Stomach (tissue), 19 donors: ENCODE measurements at places on chromosomes 1 and 21. TPM values are rescaled to one million over a fixed set of nuclear protein-coding genes. Genes with fewer than 3 reads are reported as not detected.

GRCh38 chr1:117883616-117884015 is 45.8 kb downstream of the GDAP2 start:
- no peaks in the 10 kb centered on the region for H3K4me1 ChIP-seq
- no peak overlapping the region for H3K27ac ChIP-seq
- DNase-seq: no peak
- H3K27me3 ChIP-seq: no peaks in the 10 kb centered on the region
- no peak overlapping the region for H3K4me3 ChIP-seq

- H3K4me1 ChIP-seq: peaks cover 68% of the 10 kb centered on the region
- no peak overlapping the region for H3K4me3 ChIP-seq
- peak overlapping the region; percentile 87 for H3K27ac ChIP-seq
- no peak for DNase-seq
- no peaks in the 10 kb centered on the region for H3K27me3 ChIP-seq
Observed at GRCh38 chr1:180169640-180170195, 15.0 kb downstream of the QSOX1 start.

DNA sequence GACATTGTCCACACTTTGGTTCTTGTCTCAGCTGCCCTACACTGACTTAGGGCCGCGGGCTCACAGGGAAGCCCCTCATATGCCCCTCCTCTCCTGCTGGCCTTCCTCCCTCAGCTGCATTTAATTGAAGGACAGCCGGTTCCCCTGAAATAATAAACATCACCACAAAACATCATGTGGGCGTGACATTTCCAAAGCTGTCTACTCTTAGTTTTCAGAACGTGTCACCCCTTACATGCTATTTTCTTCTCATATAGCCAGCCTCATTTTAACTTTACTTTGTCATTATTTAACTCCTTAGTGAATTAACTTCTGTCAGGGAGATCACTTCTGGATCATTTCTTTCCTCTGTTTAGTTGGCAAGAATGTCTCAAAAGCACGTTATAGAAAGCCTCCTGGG is 103.2 kb downstream of the COLGALT2 start:
- H3K36me3 ChIP-seq: peaks cover 13% of the 10 kb centered on the region
- DNase-seq: no peak
- no peak overlapping the region for H3K4me3 ChIP-seq
- peaks cover 4% of the 10 kb centered on the region for H3K4me1 ChIP-seq
- no peak overlapping the region for H3K27ac ChIP-seq

SPRR5 gene
- total RNA-seq: not detected

PCBP3 gene
- total RNA-seq: 10.9 TPM

LSM10 gene
- total RNA-seq: 24.2 TPM

GRCh38 chr1:44571712-44572571 is 102.3 kb downstream of the TMEM53 start:
- no peak overlapping the region for H3K27ac ChIP-seq
- H3K4me1 ChIP-seq: no peaks in the 10 kb centered on the region

RPE65 gene
- 0.43 TPM for total RNA-seq

DNA sequence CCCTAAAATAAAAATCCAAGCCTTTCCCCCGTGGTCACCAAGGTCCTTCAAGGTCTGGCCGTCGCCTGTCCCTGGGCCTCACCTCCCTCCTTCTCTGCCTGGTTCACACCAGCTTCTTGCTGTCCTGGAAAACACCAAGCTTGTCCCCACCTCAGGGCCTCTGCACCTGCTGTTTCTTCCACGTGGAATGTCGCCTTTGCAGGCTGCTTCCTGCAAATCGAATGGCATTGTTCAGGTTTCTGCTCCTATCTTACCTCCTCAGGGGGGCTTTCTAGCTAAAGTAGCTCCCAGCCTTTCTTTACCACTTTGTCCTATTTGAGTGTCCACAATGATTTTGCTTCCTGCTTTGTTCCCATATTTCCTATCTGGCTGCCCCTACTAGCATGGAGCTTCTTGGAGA is 3.3 kb upstream of the CASZ1 start:
- DNase-seq: no peak
- no peaks in the 10 kb centered on the region for H3K27me3 ChIP-seq
- H3K4me3 ChIP-seq: no peak overlapping the region
- H3K36me3 ChIP-seq: no peaks in the 10 kb centered on the region
- H3K4me1 ChIP-seq: peaks cover 30% of the 10 kb centered on the region
- H3K27ac ChIP-seq: no peak overlapping the region

GRCh38 chr1:23558140-23558871 is 995 bp downstream of the ID3 start:
- no peaks in the 10 kb centered on the region for H3K36me3 ChIP-seq
- H3K27me3 ChIP-seq: no peaks in the 10 kb centered on the region
- peaks cover 90% of the 10 kb centered on the region for H3K4me1 ChIP-seq
- H3K27ac ChIP-seq: peak overlapping the region; percentile 97
- DNase-seq: peak; percentile 86

GRCh38 chr1:73327998-73328397 is 870.0 kb downstream of the LRRIQ3 start:
- no peak overlapping the region for H3K4me3 ChIP-seq
- DNase-seq: no peak
- no peaks in the 10 kb centered on the region for H3K36me3 ChIP-seq
- no peak overlapping the region for H3K27ac ChIP-seq

LDLRAD1 gene
- not detected for total RNA-seq

HES4 gene
- 31.0 TPM for total RNA-seq

HCRTR1 gene
- not detected for total RNA-seq

GRCh38 chr1:225762002-225762441 is 15.6 kb upstream of the SRP9 start:
- no peaks in the 10 kb centered on the region for H3K36me3 ChIP-seq
- peak overlapping the region; percentile 68 for H3K27ac ChIP-seq
- peaks cover 18% of the 10 kb centered on the region for H3K4me1 ChIP-seq
- DNase-seq: no peak
- no peak overlapping the region for H3K4me3 ChIP-seq
- H3K27me3 ChIP-seq: no peaks in the 10 kb centered on the region

DNA sequence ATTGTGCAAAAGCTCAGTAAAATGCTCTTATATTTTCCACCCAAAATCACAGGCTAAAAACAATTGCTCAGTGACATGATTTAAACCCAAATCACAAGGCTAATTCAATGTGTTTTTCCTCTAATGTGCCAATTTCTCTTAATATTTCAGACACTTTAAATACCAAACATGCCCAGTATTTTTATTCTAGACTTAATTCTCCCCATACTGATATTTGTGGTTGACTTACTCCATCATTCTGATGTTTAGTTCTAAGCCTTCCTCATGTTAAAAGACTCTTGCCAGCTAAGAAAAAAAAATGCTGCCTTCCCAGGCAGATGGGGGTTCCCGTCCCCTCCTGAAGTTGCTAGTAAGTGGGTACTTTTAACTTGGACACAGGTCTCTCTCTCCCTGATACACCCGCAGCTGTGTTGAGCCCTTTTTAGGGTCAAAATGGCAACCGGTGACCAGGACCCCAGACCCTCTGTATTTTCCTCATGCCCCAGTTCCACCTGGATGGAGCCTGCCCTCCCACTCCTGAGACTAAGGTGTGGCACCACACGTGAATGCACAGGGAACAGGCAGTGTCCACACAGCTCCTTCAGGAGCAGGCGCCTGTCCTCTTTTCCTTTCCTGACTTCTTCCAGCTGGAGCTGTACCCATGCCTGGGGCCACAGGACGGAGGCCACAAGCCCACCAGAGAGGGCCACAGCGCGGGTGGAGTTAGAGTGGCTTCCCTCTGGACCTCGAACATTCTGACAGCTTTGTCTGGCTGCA is 118.9 kb downstream of the RIPK4 start:
- no peak overlapping the region for H3K27ac ChIP-seq
- no peaks in the 10 kb centered on the region for H3K36me3 ChIP-seq

ERMAP gene
- not detected for total RNA-seq

ZDHHC18 gene
- 9.4 TPM for total RNA-seq

DNA sequence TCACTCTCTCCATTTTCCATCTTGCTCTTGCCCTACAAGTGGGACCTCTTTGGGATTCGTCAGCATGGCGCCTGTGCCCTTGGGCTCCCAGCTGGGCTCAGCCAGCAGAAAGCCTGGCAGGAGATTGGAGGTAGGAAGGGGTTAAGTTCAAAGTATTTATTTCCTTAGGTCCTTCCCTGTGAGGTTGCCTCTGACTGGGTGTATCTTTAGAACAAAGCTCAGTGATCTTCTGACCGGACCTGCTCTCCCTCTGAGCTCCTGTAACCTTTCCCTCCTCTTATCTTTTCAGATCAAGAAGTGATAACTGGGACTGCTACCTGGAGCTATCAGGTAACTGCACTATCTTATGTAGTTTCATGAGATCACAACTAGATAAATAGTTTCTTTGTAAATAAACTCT is 75.8 kb upstream of the ABCD3 start:
- no peaks in the 10 kb centered on the region for H3K36me3 ChIP-seq
- H3K4me1 ChIP-seq: no peaks in the 10 kb centered on the region
- no peaks in the 10 kb centered on the region for H3K27me3 ChIP-seq
- no peak for DNase-seq
- no peak overlapping the region for H3K4me3 ChIP-seq
- H3K27ac ChIP-seq: no peak overlapping the region

DNA sequence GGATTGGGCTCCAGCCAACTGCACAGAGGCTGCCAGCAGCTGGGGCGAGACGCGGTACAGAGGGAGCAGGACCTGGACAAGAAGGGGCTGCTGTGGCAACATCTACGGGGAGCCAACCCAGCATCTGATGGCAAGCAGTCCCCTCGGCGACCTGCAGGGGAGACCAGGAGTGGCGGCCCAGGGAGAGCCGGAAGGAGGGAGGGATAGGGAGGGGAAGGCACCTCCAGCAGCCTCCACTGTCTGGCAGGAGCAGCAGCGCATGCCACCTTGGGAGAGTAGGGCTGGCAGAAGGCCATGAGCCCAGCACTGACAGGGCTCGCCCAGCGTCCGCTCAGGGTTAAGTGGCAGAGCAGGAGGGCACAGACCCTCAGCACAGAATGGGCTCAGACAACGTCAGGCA is 17.3 kb downstream of the CHD5 start:
- H3K4me3 ChIP-seq: no peak overlapping the region
- no peaks in the 10 kb centered on the region for H3K36me3 ChIP-seq
- peak; percentile 18 for DNase-seq
- H3K4me1 ChIP-seq: no peaks in the 10 kb centered on the region
- no peak overlapping the region for H3K27ac ChIP-seq

GRCh38 chr1:152392909-152393308 is 21.2 kb downstream of the CRNN start:
- no peaks in the 10 kb centered on the region for H3K4me1 ChIP-seq
- no peaks in the 10 kb centered on the region for H3K27me3 ChIP-seq
- peak; percentile 12 for DNase-seq
- no peak overlapping the region for H3K27ac ChIP-seq
- H3K4me3 ChIP-seq: no peak overlapping the region
- H3K36me3 ChIP-seq: no peaks in the 10 kb centered on the region

LCE1F gene
- not detected for total RNA-seq

- H3K27ac ChIP-seq: peak overlapping the region; percentile 95
- no peak for DNase-seq
- H3K27me3 ChIP-seq: no peaks in the 10 kb centered on the region
- peaks cover 14% of the 10 kb centered on the region for H3K4me1 ChIP-seq
Observed at GRCh38 chr1:12229386-12229834, 420 bp upstream of the VPS13D start.

GRCh38 chr1:153560771-153561465 is 4.7 kb downstream of the S100A2 start:
- no peaks in the 10 kb centered on the region for H3K27me3 ChIP-seq
- H3K4me1 ChIP-seq: peaks cover 7% of the 10 kb centered on the region
- no peak overlapping the region for H3K4me3 ChIP-seq
- no peaks in the 10 kb centered on the region for H3K36me3 ChIP-seq
- no peak for DNase-seq

DNA sequence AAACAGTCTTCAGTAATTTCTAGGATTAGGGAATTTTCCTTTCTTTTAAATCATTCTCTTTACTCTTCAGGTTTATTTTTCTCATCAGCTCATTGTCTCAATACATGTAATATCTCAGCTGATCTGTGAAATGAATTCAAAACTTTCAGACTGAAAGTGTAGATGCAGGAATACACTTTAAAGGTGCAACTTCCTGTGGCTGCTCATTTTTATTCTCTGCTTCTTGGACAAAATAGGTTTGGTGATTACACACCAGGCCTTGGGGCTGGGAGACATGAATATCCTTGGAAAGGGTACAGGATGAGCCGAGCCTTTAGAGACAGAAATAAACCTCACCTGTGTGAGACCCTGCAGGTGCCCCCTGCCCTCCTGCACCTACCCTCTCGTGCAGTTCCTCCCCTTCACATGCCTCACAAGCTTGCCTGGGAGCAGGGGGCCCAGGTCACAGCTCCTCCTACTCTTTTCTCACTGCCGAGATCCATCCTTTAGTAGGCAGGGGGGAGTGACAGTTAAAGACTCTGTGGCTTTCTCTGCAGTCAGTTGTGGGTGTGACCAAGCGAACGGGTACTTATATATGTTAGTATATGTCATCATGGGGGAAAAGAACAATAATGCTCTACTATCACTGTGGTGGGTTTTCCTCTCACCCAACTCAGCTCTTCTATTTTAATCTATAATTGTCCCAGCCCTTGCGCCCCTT is 23.6 kb downstream of the XCL2 start:
- DNase-seq: no peak
- no peaks in the 10 kb centered on the region for H3K36me3 ChIP-seq
- H3K4me3 ChIP-seq: no peak overlapping the region
- no peaks in the 10 kb centered on the region for H3K27me3 ChIP-seq
- no peaks in the 10 kb centered on the region for H3K4me1 ChIP-seq

GRCh38 chr1:236576004-236576403 is 28.3 kb downstream of the HEATR1 start:
- no peak overlapping the region for H3K4me3 ChIP-seq
- H3K4me1 ChIP-seq: no peaks in the 10 kb centered on the region
- no peak for DNase-seq
- H3K36me3 ChIP-seq: peaks cover 100% of the 10 kb centered on the region
- no peak overlapping the region for H3K27ac ChIP-seq
- no peaks in the 10 kb centered on the region for H3K27me3 ChIP-seq

DNA sequence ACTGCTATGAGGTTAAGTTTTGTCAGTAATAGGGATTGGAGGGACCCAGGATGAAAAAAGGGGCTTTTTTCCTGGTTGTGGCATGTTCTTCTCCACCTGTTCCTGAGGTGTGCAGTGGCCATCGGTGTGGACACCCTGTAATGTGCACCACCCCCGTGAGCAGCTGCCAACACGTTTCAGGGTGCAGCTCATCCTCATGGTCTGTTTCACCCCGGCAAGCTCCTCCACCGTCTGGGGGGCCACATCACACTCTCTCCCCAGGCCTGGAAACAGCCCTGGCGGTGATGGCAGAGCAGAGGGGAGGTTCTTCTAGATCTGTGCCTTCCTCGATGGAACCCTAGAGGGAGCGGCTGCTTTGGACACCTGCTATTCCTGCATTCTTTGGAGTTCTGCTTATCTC is 435.4 kb downstream of the MATN1 start:
- H3K4me3 ChIP-seq: no peak overlapping the region
- no peak for DNase-seq
- no peaks in the 10 kb centered on the region for H3K27me3 ChIP-seq
- no peak overlapping the region for H3K27ac ChIP-seq
- no peaks in the 10 kb centered on the region for H3K36me3 ChIP-seq

GRCh38 chr1:85502625-85503083 is 37.7 kb upstream of the DDAH1 start:
- H3K36me3 ChIP-seq: no peaks in the 10 kb centered on the region
- H3K4me1 ChIP-seq: peaks cover 5% of the 10 kb centered on the region
- H3K27ac ChIP-seq: no peak overlapping the region
- H3K27me3 ChIP-seq: no peaks in the 10 kb centered on the region
- DNase-seq: peak; percentile 70
- no peak overlapping the region for H3K4me3 ChIP-seq
